ENCODE measurements at places on chromosomes 4 and X. TPM values are rescaled to one million over a fixed set of nuclear protein-coding genes. Genes with fewer than 3 reads are reported as not detected.
A peak's percentile ranks its signal among the peaks of the same experiment; 100 is the strongest.

Gene TLR1
- 4.3 TPM for polyA plus RNA-seq

Gene SLC7A11
- polyA plus RNA-seq: 4.8 TPM

Gene MAGEC3
- polyA plus RNA-seq: 0.37 TPM

Gene CLDN34
- polyA plus RNA-seq: 0.18 TPM

Gene SHISA3
- 97.9 TPM for polyA plus RNA-seq

Gene ABCG2
- polyA plus RNA-seq: 8.2 TPM

Gene SSR4
- 134 TPM for polyA plus RNA-seq

DNA sequence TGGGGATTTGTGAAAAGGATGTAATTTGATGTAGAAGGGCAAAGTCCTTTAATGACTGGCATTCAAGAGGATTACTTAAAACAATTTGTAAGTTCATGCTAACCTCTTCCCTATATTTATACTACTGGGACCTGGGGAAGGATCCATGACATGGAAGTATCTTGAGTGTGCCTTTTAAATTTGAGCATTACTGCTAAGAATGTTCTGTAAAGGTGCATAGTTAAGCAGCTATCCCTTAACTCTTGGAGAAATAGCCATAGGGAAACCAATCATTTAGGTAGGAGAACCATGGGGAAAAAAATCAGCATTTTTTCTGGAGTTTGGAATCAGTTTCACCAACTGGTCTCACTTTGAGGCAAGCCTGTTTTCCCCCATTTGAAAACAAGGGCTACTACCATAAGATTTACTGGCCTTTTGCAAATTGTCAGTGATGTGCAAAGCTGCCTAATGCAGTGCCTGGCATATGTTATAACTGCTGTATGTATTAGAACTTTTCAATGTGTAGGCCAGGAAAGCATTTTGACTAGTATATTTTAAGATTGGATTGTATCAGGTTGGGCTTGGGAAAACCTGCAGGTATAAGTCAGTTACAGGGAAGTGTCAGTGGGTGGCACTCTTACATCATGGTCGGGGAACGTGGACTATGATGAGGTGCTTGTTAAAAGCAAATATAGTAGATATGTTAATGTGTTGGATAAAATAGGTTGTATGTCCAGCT is 72.1 kb downstream of the PRSS12 start:
- peak; percentile 48 for DNase-seq

- no peak for DNase-seq
Measured at GRCh38 chrX:44997888-44998287, 124.9 kb downstream of the KDM6A start.

DNA sequence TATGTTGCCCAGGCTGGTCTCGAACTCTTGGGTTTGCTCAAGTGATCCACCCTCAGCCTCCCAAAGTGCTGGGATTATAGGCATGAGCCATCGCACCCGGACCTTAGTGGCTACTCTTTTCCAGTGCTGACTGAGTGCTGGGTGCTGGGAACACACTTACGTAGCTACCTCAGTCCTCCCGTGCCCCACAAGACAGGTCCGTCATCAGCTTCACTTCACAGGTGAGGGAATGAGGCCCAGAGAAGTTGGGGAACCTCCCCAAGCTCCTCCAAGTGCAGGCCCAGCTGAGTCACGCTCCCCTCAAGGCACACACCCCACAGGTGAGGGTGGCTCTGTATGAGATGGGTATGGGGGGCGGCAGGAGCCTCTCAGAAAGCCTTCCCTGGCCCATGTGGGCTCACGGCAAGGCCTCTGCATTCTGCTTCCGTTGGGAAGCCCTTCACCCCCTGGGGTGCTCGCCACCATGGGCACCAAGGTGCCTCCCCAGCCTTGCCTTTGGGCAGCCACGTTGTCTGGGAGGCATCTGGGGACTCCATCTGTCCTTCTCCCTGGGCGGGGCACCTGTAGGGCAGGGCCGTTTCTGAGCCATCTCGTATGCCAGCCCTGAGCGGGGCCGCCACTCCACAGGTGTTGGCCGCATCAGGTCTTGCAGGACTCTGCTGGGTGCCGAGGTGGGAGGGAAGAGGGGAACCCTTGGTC is 28.4 kb downstream of the NSG1 start:
- no peak for DNase-seq

GRCh38 chr4:38866973-38867477 is 581 bp upstream of the FAM114A1 start:
- DNase-seq: no peak

GRCh38 chr4:6250235-6250983 is 19.2 kb upstream of the WFS1 start:
- DNase-seq: peak; percentile 85

GRCh38 chr4:76105652-76106051 is 31.1 kb downstream of the ART3 start:
- DNase-seq: no peak

DNA sequence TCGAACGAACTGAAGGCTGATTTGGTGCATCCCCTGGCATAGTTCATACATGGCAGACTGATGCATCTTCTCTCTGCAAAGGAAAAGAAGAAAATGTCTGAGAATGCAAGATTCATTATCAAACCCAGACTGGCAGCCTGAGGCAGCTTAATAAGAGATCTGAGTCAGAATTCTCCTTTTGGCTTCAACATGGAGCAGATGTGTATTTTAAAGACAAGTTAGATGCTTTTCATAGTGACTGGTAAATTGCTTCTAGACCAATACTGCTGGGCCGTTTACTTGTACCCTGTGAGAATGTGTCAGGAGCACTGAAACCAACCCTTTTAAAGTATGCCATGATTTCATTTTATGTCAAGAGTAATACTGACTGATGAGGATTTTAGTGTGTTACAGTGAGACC is 322.0 kb downstream of the NR3C2 start:
- DNase-seq: no peak

- no peak for DNase-seq
Measured at GRCh38 chr4:158912806-158913205, 144.0 kb downstream of the FNIP2 start.

- no peak for DNase-seq
Measured at GRCh38 chrX:121832446-121832845, 785.0 kb downstream of the GLUD2 start.

- no peak for DNase-seq
Measured at GRCh38 chrX:20531667-20532066, 265.0 kb upstream of the RPS6KA3 start.

- DNase-seq: peak; percentile 91
Measured at GRCh38 chr4:8274765-8275547, 5.4 kb downstream of the HTRA3 start.

DNA sequence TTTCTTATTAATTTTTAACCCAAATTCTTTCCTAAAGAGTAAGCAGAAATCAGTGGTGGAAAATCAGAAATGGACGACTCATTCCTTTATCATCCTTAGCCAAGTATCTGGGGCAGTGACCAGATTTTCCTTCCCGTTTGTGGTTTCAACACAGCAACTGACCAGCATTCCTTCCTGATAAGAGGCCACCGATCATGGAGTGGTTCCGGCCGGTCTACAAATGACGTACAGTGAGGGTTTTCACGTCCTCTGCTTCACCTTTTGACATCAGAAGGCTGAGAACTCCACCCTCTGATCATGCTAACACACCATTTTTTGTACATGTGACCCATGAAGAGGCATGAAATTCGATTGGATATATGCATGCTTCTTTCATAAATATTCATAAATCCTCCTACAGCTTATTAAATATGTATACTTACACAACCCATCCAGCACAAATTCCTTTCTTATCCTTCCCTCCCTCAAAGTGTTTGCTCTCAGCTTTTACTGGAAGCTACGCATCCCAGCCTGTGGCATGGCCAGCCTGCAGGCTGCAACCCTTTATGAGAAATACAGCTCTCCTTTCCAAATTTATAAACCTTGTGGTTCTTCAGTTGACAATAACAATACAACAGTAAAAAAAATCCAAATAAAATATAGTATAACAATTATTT is 173.0 kb upstream of the CASK start:
- DNase-seq: no peak

- DNase-seq: no peak
Measured at GRCh38 chr4:7217474-7218321, 25.4 kb downstream of the SORCS2 start.

DNA sequence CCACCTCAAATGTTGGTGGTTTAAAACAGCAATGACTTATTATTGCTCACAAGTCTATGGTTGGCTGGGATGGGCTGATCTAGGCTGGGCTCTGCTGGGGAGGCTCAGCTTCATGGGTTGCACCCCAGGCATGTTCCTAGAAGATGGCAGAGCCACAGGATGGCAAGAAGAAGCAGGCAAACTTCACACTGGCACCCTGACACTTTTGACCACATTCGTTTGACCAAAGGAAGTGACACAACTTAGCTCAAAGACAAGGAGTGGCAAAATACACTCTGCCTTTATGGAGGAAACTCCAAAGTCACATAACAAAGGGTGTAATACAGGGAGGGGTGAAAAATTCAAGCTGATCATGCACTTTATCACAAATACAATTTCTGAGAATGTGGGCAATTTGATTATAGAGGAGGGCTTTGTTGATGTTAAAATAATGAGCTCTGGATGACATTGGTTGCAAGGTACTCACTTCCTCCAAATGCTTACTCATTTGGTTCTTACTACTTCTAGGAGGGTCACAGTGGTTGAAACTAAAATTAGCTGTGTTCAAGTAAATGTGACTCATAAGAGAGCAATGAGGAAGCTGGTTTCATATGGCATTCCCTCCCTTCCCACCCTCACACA is 249.2 kb upstream of the RPS6KA3 start:
- no peak for DNase-seq

GRCh38 chr4:24805067-24805466 is 9.7 kb downstream of the SOD3 start:
- DNase-seq: no peak

- DNase-seq: no peak
Measured at GRCh38 chr4:38050560-38051350, 90.6 kb downstream of the PTTG2 start.

DNA sequence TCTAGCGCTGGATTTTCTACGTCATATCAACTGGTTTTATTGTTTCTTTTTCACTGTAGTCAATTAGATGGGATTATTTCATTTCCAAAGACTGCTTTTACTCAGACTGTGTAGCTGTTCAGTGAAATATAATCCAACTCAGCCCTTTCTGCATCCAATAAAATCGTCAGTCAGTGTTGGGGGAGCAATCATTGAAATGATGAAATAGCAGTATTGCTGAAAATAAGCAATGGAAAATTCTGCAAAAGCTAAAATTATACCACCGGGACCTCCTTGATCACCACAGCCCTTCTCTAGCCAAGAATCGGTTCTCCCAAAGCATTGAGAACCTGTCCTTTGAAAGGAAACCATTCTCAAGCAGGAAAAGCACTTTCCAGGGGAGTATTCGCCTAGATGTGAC is 243.1 kb upstream of the TENM3 start:
- DNase-seq: no peak

Data from left kidney (tissue), 8 donors.